Fibroblast of skin of right quadriceps (primary cell): ENCODE measurements at places on chromosomes 6 and 20.
A peak's percentile ranks its signal among the peaks of the same experiment; 100 is the strongest.

DNA sequence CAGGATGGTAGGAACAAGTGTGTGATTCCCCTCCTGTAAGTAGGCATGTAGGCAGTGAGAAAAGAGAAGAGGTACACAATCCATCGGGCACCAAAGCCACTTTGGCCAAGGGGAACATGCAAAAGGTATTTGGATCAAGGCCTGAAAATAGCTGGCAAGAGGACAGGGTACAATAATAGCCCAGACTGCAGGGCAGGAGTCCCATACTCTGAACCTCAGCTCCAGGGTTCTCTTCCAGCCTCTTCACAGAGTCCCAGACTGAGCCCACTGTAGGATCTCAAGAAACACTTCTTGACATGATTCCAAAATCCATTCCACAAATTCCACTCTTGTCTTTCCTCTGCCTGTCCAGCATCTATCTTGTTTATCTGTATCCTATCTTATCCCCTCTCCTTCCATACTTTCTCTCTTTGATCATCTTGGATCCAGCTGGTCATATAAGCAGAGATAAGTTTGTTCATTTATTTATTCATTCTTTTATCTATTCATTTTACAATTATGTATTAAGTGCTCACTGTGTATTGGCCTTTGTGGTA lies 19.7 kb downstream of the ACSS2 start:
- DNase-seq: no peak

GRCh38 chr6:62999796-63000195 lies 211.5 kb upstream of the FKBP1C start:
- peak; percentile 4 for DNase-seq

- DNase-seq: no peak
Measured at GRCh38 chr6:113651120-113651519, 206.0 kb upstream of the MARCKS start.

- DNase-seq: no peak
Measured at GRCh38 chr6:149961728-149962425, 1.9 kb upstream of the ULBP1 start.

GRCh38 chr20:8578161-8578865 lies 446.2 kb downstream of the PLCB1 start:
- peak; percentile 14 for DNase-seq

- peak; percentile 79 for DNase-seq
Measured at GRCh38 chr6:17156112-17156921, 54.5 kb downstream of the STMND1 start.

GRCh38 chr6:46586906-46587305 lies 65.7 kb downstream of the CYP39A1 start:
- no peak for DNase-seq

DNA sequence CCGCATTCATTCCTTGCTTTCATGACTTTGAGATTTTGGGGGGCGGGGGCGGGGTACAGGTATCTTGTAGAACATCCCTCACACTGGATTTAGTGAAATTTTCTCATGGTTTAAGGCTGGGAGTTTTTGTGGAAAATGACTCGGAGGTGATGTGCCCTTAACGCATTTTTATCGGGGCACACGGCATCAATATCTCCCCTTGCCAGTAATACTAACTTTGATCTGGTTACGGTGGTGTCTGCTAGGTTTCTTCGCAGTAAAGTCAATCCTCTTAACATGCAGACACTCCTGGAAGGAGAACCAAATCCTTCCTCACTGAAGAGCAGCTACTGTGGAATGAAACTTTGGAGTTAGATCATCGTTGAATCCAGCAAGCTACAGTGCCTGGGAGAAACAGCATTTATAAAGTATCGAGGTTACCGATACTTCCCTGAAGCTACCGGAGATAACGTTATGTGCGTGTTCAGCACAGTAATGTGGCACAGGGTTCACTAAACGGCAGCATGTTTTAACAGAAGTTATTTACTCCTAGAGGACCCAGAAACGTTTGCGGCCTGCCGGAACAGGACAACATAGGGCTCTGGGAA lies 1.2 kb upstream of the DYNLRB1 start:
- DNase-seq: peak; percentile 8

- no peak for DNase-seq
Measured at GRCh38 chr6:157406661-157407060, 25.7 kb downstream of the ZDHHC14 start.

DNA sequence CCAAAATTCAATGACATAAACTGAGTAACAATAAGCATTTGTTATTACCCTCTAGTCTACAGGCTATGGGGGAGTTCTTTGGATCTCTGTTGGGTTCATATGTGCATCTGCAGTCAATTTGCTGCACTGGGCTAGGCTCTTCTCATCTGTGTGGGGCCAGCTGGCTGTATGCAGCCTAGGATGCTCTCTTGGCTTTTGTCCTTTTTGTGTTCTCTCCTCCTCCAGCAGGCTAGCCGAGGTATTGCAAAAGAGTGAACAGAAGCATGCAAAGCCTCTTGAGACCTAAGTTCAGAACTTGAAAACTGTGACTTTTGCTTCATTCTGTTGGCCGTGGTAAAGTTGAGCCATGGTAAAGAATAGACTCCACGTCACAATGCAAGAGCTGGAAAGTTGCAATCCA lies 62.8 kb upstream of the FOXO3 start:
- DNase-seq: peak; percentile 28

- no peak for DNase-seq
Measured at GRCh38 chr6:83071023-83071422, 3.6 kb downstream of the DOP1A start.

DNA sequence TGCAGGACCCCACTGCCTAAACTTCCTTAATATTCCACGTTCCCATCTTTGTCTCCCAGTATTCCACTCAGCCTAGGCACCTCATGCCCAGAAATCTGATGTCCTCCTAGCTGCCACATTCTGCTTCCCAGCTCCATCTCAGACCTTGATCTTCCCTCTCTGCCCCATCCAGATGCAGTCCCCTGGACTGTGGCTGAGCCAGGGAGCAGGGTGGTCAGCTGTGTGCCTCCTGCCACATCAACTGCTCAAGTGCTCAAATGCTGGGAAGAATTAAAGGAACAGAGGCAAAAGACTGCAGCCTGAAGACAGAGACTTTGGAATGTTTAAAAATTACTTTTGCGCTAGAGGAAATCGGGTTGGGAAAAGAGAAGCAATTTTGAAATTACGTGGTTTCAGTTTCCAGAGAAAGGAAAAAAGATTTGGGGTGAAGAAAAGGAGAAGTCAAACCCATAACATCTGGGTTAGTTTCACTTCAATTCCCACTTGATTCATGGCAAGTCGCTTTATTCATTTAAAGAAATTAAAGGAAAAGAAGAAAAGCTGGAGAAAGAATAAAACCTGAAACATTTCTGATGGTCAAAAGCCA lies 704.8 kb downstream of the PTPRT start:
- no peak for DNase-seq

DNA sequence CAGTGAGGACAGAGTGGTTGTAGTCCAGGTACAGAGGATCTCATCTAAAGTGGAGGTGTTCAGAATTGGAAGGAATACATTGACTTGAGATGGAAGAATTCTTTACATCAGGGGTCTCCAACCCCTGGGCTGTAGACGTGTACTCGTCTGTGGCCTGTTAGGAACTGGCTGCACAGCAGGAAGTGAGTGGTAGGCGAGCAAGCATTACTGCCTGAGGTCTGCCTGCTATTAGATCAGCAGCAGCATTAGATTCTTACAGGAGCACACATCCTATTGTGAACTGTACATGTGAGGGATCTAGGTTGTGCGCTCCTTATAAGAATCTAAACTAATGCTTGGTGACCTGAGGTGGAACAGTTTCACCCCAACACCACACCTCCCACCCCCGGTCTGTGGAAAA lies 121.1 kb downstream of the CDKAL1 start:
- DNase-seq: no peak

- DNase-seq: no peak
Measured at GRCh38 chr6:32980488-32981038, 12.2 kb downstream of the BRD2 start.

DNA sequence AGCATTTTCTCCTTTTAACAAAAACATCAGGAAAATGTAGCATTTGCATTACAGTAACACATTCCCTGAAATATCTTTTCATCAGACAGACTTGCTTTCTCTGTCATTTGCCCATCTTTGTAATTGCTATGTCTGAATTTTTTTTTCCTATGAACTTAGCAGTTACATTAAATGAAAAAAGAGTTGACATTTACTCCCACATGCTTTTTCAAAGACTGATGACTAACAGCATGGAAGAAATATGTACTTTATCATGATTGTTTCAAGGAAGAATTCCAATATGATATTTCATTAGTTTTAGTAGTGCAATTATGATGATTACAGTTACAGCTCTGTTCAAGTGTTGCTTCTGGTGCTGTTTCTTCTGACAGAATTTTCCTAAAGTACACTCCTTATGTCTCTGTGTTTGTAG lies 864.5 kb upstream of the MAN1A1 start:
- DNase-seq: no peak

DNA sequence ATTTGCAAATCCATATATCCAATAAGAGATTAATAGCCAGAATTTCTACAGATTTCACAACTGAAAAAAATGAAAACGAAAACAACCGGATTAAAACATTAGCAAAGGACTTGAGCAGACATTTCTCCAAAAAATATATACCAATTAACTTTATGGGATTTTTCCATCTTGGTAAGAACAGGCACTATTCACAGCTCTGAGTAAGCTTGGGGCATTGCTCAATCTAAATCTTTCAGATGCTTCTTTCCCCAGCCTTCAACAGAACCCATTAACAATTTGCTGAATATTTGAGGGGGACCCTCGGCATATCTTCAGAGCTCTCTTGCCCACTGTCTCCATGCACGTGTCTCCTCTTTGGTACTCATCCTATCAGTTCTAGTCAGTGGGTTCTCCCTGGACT lies 111.7 kb upstream of the CD93 start:
- DNase-seq: no peak

DNA sequence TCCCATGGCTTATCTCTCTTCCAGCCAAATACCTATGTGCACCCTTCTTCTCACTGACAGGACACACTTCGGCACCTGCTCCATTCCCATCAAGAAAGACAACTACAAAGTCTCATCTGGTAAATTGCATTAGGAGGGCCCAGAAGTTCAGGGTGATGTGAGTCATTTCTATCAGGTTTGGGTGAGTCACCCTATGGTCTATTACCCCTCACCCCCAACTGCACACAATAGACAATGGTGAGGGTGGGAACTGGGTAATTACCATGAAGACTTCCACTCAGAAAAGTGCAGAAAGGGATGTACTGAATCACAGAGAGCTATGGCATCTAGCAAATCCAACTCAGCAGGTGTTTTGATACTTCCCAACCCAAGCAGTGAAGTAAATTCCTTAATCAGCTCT lies 54.8 kb downstream of the OPN5 start:
- DNase-seq: no peak

GRCh38 chr6:109660526-109661320 lies 30.3 kb downstream of the AK9 start:
- peak; percentile 45 for DNase-seq

GRCh38 chr6:135600086-135600702 lies 102.7 kb upstream of the AHI1 start:
- DNase-seq: no peak

- no peak for DNase-seq
Measured at GRCh38 chr6:1617466-1618310, 8.0 kb downstream of the FOXC1 start.

DNA sequence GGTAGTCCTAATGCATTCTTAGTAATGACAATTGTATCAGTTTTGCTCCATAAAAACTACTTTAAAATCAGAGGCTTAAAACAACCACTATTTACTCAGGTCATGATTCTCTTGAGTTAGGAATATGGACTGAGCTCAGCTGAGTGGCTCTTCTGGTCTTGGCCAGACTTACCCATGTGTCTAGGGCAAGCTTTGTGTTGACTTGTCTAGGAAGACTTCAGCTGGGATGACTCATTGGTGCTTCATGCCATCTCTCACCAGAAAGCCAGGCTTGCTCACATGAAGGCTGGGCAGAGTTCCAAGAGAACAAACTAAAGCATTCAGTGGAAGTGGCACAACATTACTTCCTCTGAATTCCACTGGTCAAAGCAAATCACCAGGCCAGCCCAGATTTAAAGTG lies 155.3 kb downstream of the DHX35 start:
- peak; percentile 36 for DNase-seq

GRCh38 chr20:39897058-39897457 lies 792.0 kb downstream of the MAFB start:
- peak; percentile 94 for DNase-seq

- DNase-seq: no peak
Measured at GRCh38 chr20:56805966-56806365, 176.9 kb downstream of the TFAP2C start.

- peak; percentile 20 for DNase-seq
Measured at GRCh38 chr6:56193846-56194245, 53.5 kb downstream of the COL21A1 start.

DNA sequence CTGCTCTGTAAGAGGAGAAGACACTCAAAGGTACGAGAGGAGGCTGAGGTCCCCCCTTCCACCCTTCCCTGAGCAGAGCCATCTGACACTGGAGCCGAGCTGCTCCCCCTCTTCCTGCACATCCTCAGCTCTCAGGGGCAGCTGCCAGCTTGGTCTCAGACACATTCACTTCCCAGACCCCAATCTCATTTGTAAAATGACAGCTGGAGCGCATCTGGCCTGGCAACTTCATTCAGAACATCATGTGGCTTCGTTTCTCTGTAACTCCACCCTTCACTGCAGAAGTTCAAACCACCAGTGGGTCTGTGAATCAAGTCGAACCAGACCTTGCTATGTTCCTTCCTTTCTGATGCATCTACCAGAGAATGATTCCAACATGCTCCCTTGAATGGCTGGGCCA lies 145.6 kb upstream of the CDH4 start:
- DNase-seq: no peak

- DNase-seq: peak; percentile 41
Measured at GRCh38 chr6:5135788-5136376, 50.7 kb downstream of the PPP1R3G start.

- no peak for DNase-seq
Measured at GRCh38 chr6:12419631-12420272, 129.6 kb downstream of the EDN1 start.

GRCh38 chr6:78436335-78436734 lies 431.0 kb upstream of the IRAK1BP1 start:
- DNase-seq: peak; percentile 14

DNA sequence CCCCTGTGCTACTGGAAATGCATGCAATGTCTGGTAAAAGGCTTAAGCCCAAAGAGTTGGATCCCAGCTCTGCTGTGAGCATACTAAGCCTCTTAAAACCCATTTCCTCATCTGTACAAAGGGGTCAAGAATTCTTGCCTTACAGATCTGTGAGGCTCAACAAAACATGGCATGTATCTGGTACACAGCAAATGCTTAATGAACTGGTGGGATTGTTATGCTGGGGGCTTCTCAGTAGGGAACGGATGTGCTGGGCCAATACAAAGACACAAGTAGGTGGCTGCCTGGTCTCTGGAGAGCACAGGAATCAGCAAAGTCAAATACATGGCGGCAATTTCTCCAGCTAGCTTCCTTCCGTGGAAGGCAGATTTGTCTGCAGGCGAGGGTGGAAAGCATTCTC lies 62.3 kb downstream of the LAMP5 start:
- no peak for DNase-seq

- peak; percentile 76 for DNase-seq
Measured at GRCh38 chr20:50913690-50914375, 17.4 kb downstream of the ADNP start.
